Lung (tissue), 17 donors: ENCODE measurements at places on chromosomes 5 and 9. TPM values are rescaled to one million over a fixed set of nuclear protein-coding genes. Genes with fewer than 3 reads are reported as not detected.
A peak's percentile ranks its signal among the peaks of the same experiment; 100 is the strongest.

- DNase-seq = no peak
- H3K4me3 ChIP-seq = no peak overlapping the region
- no peaks in the 10 kb centered on the region for H3K27me3 ChIP-seq
These were observed 61.4 kb downstream of the PGM5 start for GRCh38 chr9:68417762-68418161.

- no peaks in the 10 kb centered on the region for H3K4me1 ChIP-seq
- H3K27ac ChIP-seq = no peak overlapping the region
- H3K36me3 ChIP-seq = no peaks in the 10 kb centered on the region
- no peaks in the 10 kb centered on the region for H3K27me3 ChIP-seq
- no peak for DNase-seq
- H3K4me3 ChIP-seq = no peak overlapping the region
These were observed 51.8 kb downstream of the IRX2 start for GRCh38 chr5:2699686-2700085.

DNA sequence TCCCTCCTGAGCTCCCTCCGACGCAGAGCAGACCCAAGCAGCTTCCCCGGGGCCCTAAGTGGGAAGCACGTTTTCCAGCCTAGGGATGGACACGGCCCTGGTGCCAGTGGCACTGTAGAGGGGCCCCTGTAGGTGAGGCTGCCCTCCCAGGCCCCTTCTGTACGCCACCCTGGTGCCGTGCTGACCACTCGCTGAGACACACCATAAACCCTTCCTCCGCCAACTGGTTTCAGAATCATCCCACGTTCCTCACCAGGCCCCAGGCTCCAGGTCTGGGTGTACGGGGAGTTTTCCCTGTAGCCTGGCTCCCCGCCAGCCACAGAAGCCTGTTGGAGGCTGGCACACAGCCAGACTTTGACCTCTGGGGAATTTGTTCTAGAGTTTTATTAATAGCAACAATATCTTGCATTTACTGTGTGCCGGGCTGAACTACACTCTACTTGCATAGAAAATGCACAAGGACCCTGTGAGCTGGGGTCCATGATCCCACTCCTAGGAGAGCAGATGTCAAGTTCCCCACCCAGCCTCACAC lies 18.2 kb upstream of the WDR38 start:
- peak; percentile 90 for DNase-seq
- H3K27ac ChIP-seq = no peak overlapping the region
- no peaks in the 10 kb centered on the region for H3K27me3 ChIP-seq

DNA sequence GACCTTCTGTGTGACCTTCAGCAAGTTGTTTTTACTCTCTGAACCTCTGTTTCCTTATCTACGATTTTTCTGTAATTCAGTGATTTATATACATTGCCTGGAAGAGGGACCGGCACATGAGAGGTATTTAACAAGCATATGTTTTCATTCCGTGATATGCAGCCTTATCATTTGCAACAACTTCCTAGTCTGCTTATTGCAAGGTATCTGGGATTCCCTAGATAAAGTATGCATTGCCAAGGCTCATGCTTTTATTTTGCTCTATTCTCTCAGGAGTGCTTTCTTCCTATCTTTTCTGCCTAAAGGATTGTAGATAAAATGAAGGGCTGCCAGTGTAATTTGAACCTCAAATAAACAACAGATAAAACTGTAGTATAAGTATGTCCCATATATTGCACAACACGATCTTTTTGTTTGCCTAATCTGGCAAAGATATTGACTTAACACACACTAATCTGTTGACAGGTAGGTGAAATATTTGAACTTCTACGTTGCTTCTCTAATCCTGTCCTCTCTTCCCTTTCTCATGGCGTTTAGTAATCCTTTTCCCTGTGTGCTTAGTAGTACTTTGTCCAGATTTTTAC lies 377.2 kb upstream of the TNC start:
- H3K4me1 ChIP-seq = no peaks in the 10 kb centered on the region
- peak; percentile 67 for DNase-seq
- no peaks in the 10 kb centered on the region for H3K36me3 ChIP-seq
- H3K27me3 ChIP-seq = no peaks in the 10 kb centered on the region
- H3K4me3 ChIP-seq = no peak overlapping the region

DNA sequence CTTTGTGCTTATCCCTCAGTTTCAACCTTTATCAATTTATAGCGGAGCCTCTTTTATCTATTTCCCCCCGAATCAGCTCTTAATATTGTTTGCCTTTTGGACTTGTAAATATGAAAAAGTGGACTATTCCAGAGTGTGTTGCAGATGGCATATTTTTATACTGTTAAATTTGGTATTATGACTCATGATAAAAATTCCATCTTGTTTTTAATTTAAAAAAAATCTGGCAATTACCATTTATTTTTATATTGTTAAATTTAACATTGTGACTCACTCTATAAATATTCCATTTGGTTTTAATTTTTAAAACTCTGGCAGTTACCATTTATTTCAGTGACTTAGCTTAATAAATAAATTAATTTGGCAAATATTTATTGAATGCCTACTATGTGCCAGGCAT lies 37.5 kb downstream of the RBM27 start:
- H3K4me3 ChIP-seq = no peak overlapping the region
- H3K27ac ChIP-seq = no peak overlapping the region
- H3K27me3 ChIP-seq = no peaks in the 10 kb centered on the region
- DNase-seq = no peak
- no peaks in the 10 kb centered on the region for H3K4me1 ChIP-seq

DNA sequence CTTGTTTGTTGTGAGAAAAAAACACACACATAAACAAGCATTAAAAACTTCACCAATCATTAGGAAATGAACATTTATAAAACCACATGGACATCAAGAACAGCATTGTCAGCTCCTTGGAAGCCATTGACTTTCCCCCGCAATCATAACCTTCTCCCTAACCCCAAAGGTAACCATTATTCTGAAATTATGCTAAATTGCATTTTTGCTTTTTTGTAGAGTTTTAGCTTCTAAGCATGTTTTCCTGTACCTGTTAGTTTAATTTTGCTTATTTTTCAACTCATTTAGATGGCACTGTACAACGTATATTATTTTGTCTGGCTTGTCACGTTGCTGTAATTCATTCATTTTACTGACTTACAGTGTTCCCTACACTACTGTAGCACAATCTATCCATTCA lies 36.8 kb downstream of the PDE6A start:
- no peaks in the 10 kb centered on the region for H3K4me1 ChIP-seq
- no peak for DNase-seq
- no peaks in the 10 kb centered on the region for H3K27me3 ChIP-seq
- H3K4me3 ChIP-seq = no peak overlapping the region

- no peak for DNase-seq
- peaks cover 42% of the 10 kb centered on the region for H3K4me1 ChIP-seq
- no peak overlapping the region for H3K4me3 ChIP-seq
- H3K27me3 ChIP-seq = no peaks in the 10 kb centered on the region
- H3K36me3 ChIP-seq = no peaks in the 10 kb centered on the region
These were observed 14.7 kb downstream of the BICD2 start for GRCh38 chr9:92749934-92750315.

DNA sequence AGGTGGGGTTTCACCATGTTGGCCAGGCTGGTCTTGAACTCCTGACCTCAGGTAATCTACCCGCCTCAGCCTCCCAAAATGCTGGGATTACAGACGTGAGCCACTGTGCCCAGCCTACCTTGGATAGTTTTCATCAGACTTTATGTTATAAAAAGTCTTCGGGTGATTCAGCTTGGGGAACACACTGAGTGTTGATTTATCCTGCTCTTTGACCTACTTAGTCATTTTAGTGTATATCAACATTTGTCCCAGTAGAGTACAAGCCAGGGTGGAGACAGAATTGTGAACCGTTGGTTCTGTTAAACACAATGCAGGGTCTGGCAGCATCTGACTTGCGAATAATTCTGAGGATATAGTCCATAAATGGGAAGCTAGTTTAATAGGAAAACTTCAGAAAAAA lies 39.7 kb downstream of the NFX1 start:
- no peaks in the 10 kb centered on the region for H3K27me3 ChIP-seq
- H3K4me1 ChIP-seq = no peaks in the 10 kb centered on the region
- no peak for DNase-seq
- no peak overlapping the region for H3K4me3 ChIP-seq
- H3K27ac ChIP-seq = no peak overlapping the region

DNA sequence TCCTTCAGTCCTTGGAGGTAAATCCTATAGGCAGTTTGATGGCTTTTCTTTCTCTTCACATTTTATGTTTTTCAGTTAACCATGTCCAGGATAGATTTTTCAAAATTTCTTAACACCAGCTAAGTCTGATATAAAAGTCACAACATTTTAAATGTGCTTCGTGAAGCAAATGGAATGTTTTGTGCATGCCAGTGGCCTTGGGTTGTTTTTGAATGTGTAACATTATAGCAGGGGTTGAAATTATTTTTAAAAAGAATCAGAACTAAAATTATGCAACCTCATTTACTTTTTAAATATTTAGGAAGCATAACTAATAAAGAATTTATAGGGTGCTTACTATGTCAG lies 201.1 kb downstream of the ARHGEF28 start:
- H3K36me3 ChIP-seq = no peaks in the 10 kb centered on the region
- H3K4me3 ChIP-seq = no peak overlapping the region
- DNase-seq = no peak
- no peak overlapping the region for H3K27ac ChIP-seq

DNA sequence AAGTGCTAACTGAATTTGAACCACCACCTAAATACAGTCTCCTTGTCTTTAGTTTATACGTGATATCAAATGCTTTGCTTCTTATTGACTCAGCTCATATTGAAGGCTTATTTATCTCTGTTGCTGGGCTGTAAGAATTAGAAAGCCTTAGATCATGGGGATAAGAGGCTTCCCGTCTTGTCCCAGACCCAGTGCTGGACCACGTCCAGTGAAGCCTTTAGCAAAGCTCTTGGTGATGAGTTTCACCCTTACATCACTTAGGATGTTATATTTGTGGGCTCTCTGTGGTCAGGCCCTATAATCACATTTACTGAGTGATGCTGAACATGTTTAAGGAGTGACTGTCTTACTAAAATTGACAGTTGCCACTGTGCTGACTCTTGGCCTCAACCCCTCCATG lies 11.2 kb downstream of the FAM240B start:
- no peak for DNase-seq
- no peaks in the 10 kb centered on the region for H3K4me1 ChIP-seq
- H3K36me3 ChIP-seq = no peaks in the 10 kb centered on the region
- no peaks in the 10 kb centered on the region for H3K27me3 ChIP-seq
- no peak overlapping the region for H3K27ac ChIP-seq
- no peak overlapping the region for H3K4me3 ChIP-seq

DNA sequence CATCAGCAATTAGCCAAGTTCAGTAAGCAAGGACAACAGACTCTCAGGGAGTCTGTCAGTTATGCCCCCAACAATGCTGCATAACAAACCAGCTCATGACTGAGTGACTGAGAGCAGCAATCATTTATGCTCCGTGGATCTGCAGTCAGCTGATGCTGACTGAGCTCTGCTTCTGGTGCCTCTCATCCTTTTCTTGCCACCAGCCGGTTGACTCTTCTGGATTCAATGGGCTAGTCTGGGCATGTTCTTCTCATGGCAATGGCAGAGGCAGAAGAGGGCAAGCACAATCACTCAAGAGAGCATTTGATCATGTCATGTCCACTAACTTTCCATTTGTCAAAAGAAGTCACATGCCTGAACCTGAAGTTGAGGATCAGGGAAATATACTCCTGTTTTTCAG lies 157.0 kb upstream of the NTRK2 start:
- H3K4me3 ChIP-seq = no peak overlapping the region
- no peak overlapping the region for H3K27ac ChIP-seq
- H3K27me3 ChIP-seq = peaks cover 11% of the 10 kb centered on the region
- no peak for DNase-seq
- no peaks in the 10 kb centered on the region for H3K4me1 ChIP-seq
- no peaks in the 10 kb centered on the region for H3K36me3 ChIP-seq

GRCh38 chr5:69493396-69494133 lies 975 bp downstream of the OCLN start:
- no peak for DNase-seq
- H3K4me1 ChIP-seq = no peaks in the 10 kb centered on the region
- H3K27ac ChIP-seq = no peak overlapping the region
- H3K27me3 ChIP-seq = peaks cover 39% of the 10 kb centered on the region
- H3K4me3 ChIP-seq = peak overlapping the region; percentile 81
- H3K36me3 ChIP-seq = no peaks in the 10 kb centered on the region

- no peaks in the 10 kb centered on the region for H3K27me3 ChIP-seq
- H3K27ac ChIP-seq = no peak overlapping the region
- H3K4me1 ChIP-seq = no peaks in the 10 kb centered on the region
- no peak for DNase-seq
- no peak overlapping the region for H3K4me3 ChIP-seq
These were observed 131.8 kb downstream of the TAF11L14 start for GRCh38 chr5:17766031-17766430.

DNA sequence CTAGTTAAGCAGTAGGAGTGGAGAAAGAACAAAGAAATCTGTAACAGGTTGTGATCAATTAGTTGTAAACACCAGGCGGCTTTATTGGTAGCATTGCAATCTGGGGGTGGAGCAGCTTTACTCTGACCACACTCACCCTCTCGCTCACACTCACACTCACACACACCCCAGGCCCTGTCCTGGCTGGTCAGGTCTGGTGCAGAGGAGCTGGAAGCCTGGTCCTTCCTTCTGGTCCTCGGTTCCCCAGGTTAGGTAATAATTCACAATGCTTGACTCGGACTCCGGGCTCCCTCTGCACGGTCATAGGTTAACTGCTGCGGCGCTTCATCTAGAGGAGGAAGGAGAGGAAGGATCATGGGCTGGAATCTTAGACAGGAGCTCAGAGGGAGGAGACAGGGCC lies 1.6 kb downstream of the CCL19 start:
- peak; percentile 2 for DNase-seq
- no peaks in the 10 kb centered on the region for H3K27me3 ChIP-seq
- no peaks in the 10 kb centered on the region for H3K36me3 ChIP-seq
- no peak overlapping the region for H3K27ac ChIP-seq
- H3K4me3 ChIP-seq = no peak overlapping the region

- H3K4me1 ChIP-seq = no peaks in the 10 kb centered on the region
- no peaks in the 10 kb centered on the region for H3K27me3 ChIP-seq
- no peaks in the 10 kb centered on the region for H3K36me3 ChIP-seq
- DNase-seq = no peak
These were observed 897.8 kb upstream of the ACO1 start for GRCh38 chr9:31486630-31487029.

DNA sequence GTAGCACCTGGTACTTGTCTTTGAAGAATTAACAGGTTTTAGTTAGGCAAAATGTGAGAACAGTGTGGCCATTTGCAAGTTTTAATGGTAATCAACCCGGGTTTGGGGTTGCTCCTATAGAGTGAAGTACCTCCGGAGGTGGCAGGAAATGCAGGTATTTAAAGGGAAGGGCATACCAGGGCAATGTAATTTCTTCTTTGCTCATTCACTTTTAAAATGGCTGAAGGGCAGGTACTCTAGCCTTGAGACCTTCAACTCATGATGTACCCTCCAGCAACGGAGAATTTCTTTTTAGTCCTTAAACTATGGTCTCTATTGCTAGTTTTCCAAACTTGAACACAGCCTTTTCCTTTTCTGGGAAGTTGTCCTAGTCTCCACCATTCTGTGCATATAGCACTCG lies 1.3 kb upstream of the HSPA4 start:
- peaks cover 7% of the 10 kb centered on the region for H3K4me1 ChIP-seq
- H3K36me3 ChIP-seq = peaks cover 10% of the 10 kb centered on the region
- no peak overlapping the region for H3K4me3 ChIP-seq
- no peak overlapping the region for H3K27ac ChIP-seq
- no peaks in the 10 kb centered on the region for H3K27me3 ChIP-seq

The TRPM3 gene
- total RNA-seq = 0.49 TPM

The ALDH7A1 gene
- 66.0 TPM for total RNA-seq

The CCDC180 gene
- total RNA-seq = 34.3 TPM

The CBY3 gene
- total RNA-seq = not detected

The C5orf58 gene
- not detected for total RNA-seq

The TTC1 gene
- 37.3 TPM for total RNA-seq

The CTNND2 gene
- 2.2 TPM for total RNA-seq

The C6 gene
- 22.7 TPM for total RNA-seq

The ANKRD20A1 gene
- 0.80 TPM for total RNA-seq

The FAM221B gene
- total RNA-seq = 0.25 TPM

The GABRP gene
- 0.89 TPM for total RNA-seq

The SLC25A2 gene
- total RNA-seq = 0.17 TPM

The FAM78A gene
- 8.4 TPM for total RNA-seq

The OBP2B gene
- not detected for total RNA-seq
